NCI-H2081 (cell line): ENCODE measurements at places on chromosomes 11 and 22.
A peak's percentile ranks its signal among the peaks of the same experiment; 100 is the strongest.

DNA sequence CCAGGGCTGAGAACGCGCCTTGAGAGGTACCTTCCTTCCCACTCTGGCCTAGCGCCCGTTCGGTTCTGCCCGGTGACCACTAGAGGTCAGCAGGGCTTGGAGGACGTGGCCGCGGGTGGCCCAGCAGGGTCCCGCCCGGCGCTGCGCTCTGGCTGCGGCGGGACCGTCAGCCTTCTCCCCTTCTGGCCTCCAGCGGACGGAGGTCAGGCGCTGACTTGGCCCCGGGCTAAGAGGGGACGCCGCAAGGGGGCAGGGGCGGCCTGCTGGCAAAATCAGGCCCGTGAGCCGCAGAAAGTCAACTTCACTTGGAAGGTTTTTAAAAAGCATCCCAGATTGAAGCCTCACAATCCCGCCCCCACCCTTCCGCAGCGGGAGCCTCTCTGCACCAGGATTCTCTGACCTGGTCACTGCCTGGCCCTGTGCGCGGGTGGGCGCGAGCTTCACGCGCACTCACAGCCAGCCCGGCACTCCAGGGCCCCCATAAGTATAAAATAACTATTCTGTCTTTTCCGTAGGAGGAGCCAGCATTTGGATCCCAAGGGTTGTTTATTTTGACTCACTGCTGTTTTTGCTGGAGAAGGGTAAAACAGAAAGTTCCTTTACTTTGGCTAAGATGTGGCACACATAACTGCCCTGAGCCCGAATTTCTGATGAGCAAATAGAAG, 23.2 kb upstream of the ZBTB16 start:
- no peak for DNase-seq

- no peak for DNase-seq
Observed at GRCh38 chr11:130006929-130007328, 4.3 kb upstream of the PRDM10 start.

DNA sequence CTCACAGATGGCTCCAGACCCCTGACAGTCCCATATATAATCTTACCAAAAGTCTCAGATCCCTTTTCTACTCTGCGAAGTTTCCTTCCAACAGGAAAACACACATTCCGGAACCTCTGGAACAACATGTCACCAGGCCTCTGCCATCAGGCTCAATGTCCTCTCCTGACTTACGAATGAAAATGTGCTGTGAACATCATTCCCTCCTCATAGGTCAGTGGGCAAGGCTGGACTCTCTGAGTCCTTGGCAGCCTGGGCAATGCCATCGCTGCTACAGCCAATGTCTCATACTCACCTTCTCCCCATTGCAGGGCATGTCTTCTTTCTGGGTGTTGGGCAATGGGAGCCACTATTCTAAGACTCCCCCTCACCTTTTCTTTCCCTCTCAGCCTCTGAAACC, 1.7 kb upstream of the HPX start:
- no peak for DNase-seq

- no peak for DNase-seq
Observed at GRCh38 chr22:24436553-24436952, 9.2 kb downstream of the ADORA2A start.

DNA sequence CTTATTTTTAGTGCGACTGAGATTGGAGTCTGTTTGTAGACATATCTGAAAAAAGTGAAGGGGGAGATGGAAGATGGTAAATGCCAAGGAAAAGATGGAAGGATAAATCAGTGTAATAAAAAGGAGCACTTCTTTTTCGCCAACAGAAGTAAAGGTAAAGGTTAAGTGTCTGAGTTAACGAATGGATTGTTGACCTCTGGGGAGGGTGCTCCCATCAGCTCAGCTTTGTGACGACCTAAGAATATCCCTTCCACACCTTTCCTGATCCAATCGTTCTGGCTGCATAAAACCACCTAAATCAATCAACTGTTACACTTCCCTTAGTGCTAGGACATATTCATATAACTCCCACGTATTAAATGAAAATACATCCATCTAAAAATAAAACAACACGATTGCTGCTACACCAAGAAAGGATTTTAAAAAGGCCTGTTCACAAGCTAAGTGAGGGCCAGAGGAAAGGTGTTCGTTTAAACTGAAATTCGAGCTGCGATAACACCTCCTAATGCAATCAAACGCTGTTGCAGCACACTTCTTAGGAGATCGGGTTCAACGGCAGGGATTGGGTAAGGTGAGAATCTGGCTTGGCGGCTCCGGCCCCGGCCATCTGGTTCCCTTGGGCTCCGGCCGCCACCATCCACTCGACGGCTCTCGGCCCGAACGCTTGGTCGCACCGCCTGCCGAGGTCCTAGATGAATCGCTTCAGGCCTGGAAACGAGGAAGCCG, 658 bp downstream of the C11orf71 start:
- DNase-seq: peak; percentile 65

DNA sequence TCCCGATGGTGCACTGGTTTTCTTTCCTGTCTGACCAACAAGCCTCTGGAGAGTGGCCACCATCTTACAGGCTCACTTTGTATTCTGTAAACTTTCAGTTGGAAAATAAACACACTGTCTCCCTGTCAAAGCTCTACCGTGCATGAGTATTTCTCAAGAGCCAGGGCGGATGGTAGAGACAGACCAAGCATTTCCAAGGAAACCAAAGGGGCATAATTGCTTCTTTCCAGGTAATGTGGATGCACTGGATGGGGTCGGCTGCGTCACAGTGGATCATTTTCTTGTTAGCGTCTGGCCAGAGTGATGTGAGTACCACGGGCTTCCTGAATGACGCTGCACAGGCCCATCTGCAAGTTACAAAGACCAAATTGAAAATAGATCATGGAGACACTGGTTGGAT, 5.1 kb upstream of the SEZ6L start:
- DNase-seq: no peak

- DNase-seq: no peak
Observed at GRCh38 chr22:19869497-19870152, 15.0 kb upstream of the GNB1L start.

DNA sequence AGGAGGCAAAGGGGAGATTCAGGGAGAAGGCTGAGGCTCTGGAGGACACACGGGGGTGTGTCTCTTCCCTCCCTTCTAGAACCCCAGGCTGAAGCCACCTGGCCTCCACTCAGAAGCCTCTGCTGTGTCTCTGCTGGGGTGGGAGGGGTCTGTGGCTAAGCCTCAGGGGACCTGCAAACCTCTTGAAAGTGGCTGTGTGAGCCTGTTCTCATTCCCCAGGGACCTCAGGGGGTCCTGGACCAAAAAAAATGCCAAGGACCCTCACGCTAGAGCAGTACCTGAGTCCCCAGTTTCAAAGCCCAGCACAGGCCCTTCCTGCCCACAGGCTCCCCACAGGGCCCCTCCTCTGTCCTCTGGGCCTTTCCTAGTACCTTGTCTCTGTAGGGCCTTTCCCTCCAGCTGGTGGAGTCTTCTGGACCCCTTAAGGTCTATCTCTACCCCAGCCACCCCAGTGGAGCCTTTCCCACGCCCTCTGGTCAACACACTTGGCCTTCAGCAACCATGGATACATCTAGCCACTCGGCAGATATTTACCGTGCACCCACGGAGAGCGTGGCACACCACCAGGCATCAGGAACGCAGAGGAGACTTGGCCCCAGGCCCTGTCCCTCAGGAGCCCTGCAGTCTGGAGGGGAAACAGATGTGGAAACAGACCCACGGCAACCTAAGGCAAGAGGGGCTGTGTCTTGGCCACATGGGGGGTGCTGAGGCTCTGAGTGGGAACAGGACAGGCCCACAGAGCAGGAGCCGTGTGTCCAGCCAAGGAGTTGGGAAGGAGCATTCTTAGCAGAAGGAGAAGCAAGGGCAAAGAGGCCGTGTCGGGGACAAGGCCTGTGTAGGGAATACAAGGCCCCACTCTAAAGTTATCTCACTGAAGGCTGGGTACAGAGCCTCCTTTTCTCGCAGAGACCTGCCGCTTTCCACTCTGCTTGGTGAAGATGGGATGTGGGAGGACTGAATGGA, 18.5 kb downstream of the PLA2G6 start:
- no peak for DNase-seq
